ENCODE measurements at places on chromosomes 7 and 10.

DNA sequence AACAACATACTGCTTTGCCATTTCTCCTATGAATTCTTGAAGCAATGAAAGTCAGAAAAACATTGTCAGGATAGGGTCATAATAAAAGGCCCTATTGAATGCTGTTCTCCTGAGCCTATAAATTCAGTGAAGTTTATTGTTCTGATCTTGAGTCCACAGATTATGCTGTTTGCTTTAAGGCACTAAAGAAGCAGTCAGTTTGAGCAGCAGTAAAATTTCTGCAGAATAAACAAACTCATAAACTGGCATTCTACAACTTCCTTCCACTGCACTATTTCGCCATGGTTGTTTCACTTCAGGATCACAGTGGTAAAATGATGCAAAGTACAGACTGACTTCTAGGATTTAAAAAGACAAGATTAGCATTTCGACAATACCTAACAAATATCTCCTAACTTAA, 503.2 kb downstream of the SH2D4B start:
- DNase-seq: no peak

- DNase-seq: no peak
These were observed 147.5 kb downstream of the RAB11FIP2 start for GRCh38 chr10:117899181-117899683.

DNA sequence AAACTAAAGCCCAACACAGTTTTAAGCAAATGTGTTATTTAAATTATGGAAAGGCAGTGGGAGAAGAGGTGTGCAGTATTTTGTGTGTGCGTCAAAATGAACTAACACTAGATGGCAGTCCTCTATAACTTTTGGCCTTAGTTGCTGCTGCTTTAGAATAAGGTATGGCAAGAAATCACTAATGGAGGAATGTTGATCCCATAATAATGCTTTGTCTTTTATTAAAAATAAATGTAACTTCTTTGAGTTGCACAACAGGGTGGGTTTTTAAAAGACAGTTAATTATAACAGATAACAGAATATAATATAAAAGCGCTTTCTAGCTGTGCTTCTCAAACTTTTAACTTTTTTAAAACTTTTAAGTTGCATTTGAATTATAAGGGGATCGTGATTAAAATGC, 56.4 kb downstream of the BBS9 start:
- peak; percentile 9 for DNase-seq

DNA sequence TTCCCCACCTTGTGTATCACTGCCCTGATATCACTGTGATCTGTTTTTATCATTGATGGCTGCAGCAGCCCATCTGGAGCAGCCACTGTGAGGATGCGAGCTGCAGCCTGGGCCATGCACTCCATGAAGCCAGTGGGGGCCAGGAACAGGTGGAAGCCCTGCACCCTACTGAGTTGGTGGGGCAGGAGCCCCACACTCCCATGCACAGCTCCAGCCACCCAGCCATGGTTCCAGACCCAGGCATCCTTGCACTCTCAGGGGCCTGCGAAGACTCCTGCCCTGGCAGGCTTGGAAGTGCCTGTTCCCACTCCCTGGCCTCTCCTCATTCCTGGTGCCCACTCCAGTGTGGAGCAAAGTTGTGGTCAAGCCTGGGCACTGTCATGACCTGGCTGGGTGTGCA, 424.0 kb upstream of the FZD8 start:
- no peak for DNase-seq

GRCh38 chr10:27258492-27258837, 17.9 kb upstream of the ACBD5 start:
- DNase-seq: no peak
